ENCODE measurements at places on chromosomes 4 and X.

GRCh38 chr4:17642398-17642783 lies 27.9 kb downstream of the MED28 start:
- DNase-seq: no peak

DNA sequence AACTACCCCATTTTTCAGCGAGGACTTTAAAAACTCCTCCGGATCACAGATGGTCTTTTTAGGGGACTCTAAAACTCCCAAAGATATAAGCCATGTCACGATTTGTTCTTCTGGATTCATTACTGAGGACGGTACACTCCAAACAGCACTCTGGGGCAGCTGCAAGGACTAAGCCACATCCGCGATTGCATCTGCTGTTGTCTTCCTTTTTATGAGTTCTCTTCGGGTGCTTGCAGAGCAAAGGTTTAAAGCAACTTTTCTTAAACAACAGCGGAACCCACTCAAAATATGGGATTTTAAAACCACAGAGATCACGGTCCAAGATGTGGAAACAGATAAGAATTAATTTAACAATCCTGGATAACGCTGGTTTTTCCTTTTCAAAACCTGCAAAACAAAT lies at the start of gene ARHGEF6:
Gene ARHGEF6, minus strand, starts transcription at position 170 of the 400 bp plus-strand sequence. Its CDS starts 50 bp downstream, at position 120.
- no peak for DNase-seq

- no peak for DNase-seq
These were observed 19.6 kb upstream of the SASH3 start for GRCh38 chrX:129760155-129760554.

DNA sequence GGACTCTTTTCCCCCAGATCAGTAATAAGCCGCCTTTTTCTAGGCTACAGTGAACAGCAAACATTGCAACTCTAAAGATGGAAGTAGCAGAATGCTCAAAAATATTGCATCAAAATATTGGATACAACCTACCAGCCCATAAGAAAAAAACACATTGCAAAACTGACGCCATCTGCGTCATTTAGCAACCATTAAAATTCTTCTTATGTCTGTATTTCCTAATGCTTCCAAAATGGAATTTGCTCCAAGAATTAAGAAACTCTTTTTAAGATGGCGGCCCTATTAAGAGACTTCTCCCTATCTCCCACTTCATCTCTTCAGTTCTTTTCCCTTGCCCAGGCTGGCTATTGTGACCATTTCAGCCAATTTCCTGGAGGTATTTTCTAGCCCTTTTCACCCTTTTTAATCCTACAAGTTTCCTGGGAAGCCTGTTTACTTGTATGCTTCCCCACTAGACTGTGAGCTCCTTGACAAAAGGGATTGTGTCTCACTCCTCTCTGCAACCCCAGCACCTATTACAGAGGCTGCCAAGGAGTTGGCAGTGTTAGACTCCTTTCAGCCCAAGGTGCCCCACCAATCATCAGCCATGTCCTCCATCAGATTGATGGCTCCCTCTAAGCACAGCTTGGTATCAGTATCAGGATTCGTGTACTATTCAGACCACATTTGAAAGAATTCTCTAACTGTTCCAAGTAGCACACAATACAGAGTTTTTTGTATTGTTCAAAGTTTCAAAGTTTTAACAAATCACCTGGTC lies 4.4 kb downstream of the GPC3 start:
- DNase-seq: no peak

DNA sequence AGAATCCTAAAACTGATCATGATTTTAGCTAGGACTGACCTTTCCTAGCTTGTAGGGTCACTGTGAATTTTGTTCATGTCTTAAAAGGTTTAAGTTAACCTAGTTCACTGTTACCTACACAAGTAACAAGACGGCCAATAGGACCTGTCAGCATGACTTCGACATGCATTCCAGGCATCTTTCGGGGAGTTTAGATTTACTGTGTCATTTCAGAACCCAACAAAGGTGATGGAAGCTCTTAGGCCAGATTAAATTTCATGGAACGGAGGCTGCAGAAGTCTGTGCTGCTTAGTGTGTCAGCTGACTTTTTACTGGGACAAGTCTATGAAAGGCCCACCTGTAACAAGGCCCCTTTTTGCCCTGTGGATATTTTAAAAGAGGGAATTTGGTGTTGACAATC lies 93.1 kb downstream of the GATB start:
- DNase-seq: no peak

DNA sequence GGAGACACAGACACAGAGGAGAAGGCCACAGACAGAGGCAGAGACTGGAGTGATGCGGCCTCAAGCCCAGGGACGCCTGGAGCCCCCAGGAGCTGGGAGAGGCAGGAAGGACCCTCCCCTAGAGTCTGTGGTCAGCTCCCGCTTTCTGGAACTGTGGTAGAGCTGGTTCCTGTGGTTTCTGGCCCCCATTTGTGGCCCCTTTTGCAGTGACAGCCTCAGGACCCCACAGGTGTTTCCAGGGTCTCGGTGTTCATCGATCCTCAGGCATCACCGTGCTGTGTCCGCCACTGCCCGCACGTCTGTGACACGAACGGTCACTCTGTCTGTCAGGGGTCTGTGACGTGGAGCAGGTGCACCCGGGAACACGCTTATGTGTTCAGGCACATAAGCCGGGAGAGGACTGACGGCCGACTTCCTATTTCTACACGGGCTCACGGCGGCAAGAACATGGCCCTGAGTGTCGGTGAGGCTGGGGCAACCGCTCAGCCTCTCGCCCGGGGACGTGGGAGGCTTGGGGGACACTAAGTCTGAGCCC lies 7.9 kb downstream of the GTPBP6 start:
- DNase-seq: no peak

- DNase-seq: no peak
These were observed 8.5 kb upstream of the ARHGEF38 start for GRCh38 chr4:105543881-105544280.

DNA sequence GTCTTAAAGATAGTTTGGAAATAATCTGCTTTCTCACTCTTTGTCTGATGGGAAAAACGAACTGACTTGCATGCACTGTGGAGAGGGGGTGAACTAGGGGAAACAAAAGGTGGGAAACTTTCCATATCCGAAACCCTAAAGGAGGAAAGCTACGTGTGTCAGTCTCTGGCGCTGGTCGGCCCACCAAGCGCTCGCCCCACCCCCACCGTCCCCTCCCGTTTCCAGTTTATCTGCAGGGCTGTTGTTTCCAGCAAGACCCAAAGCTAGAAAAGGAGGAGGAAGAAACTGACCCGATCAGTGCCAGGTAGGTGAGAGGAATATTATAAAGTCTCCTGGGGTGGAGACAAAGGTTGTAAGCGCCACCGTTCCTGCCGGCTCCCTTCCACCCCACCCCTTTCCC lies 552 bp downstream of the TCEAL9 start:
- DNase-seq: no peak

- DNase-seq: no peak
These were observed 270.9 kb upstream of the LCORL start for GRCh38 chr4:18292411-18292810.

GRCh38 chr4:185920171-185920570 lies 108.2 kb upstream of the SORBS2 start:
- DNase-seq: no peak

DNA sequence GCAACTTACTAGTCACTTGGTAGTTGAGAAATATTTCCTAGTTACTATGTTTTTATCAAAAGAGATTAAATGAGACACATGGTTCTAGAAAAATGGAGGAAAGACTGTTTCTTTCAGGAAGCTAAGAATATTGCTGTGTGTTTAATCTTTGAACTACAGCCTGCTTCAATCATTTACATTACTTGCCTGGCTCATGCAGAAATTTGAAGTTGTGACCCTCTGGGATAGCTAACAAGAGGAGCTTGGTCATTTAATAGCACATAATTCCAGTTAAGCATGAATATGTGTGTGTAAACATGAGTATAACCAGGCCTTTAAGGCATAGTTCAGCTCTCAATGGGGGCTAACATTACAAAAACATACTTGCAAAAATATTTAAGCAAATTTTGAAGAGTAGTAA lies 44.6 kb upstream of the SLC25A4 start:
- no peak for DNase-seq

- no peak for DNase-seq
These were observed 1017.6 kb upstream of the HS3ST1 start for GRCh38 chr4:12446256-12446655.

DNA sequence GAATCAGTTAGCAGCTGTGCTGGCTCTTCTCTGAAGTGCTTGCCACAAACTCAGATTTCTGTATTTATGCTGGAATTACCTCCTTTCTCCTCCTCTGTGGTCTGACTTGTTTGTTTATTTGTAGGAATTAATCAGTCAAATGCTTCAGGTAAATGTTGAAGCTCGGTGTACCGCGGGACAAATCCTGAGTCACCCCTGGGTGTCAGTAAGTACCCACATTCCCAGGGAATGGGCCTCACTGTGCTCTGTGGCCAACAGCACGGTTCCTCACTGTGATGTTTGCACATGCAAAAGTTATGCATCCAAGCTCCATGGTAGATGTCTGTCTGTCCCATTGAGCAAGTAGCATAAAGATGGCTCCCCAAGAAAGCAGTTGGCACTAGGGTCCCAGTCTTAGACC lies 169.9 kb downstream of the DCLK2 start:
- no peak for DNase-seq

DNA sequence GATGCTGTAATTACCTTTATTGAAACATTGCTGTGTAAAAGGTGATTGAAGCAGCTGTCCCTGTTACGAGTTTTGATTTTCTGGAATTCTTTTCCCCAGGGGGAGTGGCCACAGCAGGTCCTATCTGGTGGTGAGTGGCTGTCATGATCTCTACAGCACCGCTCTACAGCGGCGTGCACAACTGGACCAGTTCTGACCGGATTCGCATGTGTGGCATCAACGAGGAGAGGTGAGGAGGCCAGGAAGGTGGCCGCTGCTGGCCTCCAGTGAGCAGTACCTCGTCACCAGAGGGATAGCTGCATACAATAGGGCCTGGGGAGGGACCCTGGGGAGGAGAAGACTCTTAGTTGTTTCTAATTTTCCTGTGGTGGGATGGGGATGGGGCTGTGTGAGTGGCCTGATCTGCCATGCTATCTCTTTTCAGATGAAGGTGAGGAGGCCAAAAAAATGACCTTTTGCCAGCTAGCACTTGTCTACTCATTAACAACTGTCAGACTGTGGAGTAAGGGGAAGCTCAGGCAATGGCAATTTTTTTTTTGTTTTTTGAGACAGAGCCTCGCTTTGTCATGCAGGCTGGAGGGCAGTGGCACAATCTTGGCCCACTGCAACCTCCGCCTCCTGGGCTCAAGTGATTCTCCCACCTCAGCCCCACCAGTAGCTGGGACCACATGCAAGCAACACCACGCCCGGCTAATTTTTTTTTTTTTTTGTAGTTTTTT lies 22.8 kb downstream of the BCORL1 start:
- DNase-seq: no peak

- no peak for DNase-seq
These were observed 127.3 kb upstream of the NKX1-1 start for GRCh38 chr4:1533501-1534064.

GRCh38 chr4:138053641-138054301 lies 188.4 kb downstream of the SLC7A11 start:
- no peak for DNase-seq

GRCh38 chr4:1969928-1970723 lies 38.6 kb downstream of the NELFA start:
- DNase-seq: no peak

DNA sequence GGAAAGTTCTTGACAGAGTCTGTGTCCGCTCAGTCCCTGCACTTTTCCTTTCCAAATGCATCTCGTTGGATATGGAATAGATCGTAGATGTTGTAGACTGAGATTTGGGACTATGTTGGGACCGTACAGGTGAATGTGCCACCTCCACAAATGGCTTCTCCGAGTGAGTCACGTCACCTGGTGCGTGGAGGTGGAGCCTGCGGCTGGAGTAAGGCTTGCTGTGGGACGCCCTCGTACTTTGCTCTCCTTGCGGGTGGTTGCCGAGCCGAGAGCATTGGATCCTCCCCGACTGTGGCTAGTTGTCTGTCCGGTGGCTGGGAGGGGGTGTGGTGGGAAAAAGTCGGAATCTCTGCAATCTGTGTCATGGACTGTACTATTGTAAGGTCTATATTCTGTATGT lies 60.5 kb downstream of the NELFA start:
- no peak for DNase-seq

DNA sequence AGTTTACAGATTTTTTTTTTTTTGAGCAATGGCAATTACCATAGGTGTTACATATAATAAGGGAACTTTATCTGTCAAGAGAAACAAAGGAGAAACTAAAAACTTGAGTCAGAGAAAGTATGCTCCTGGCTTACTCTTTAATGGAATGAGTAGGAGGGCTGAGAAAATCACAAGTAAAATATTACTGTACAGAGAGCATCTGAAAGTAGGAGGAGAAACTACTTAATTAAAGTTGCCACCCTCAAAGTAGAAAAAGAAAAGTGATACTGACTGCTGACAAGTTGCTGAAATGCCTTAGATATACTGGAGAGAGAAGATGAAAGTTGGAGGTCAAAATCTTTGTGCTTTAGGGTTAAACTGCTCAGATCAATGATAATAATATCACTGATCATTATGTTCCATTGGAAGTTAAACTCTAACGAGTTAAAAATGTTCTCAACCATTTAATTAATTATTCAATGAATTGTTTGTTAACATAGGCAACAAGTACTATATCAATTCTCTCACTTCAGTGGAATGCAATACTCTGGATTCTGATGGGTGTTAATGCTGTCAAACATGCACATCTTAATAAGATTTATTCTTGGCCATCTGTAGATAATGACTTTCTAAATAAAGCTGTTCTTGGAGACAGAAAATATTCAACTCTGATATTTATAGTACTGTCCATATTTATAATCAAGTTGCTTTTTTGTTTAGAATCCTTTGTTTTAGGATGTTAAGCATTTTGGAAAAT lies 61.2 kb upstream of the CAMK2D start:
- DNase-seq: no peak

DNA sequence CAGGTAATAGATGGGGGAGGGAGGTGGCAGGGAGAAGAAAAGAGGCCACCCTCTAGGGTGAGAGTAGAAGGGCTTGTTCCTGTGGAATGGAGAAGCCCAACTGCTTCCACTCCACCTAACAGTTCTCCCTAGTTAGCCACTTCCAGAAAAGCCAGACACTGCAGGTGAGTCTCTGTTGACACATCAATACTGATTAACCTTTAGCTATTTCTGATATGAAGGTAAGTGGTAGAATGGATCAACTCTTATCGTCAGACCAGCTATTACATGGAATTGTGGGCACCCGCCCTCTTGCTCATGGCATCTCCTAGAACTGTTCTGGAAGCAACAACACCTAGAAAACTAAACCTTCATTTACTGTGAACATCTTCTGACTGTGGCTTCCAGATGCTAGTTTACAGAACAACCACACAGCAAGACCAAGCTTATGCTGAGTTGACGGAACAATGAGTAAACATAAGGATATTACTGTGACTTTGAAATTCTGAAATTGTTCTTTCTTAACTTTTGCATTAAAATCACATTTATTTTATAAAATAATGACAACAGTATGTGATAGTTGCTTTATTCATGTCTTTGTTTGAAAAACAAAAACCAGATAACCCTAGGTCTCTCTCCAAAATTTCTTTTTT lies 44.7 kb downstream of the ANXA3 start:
- DNase-seq: no peak

- no peak for DNase-seq
These were observed 43.7 kb upstream of the MAPK10 start for GRCh38 chr4:86403575-86403974.

GRCh38 chr4:121166976-121167375 lies 2.9 kb upstream of the TNIP3 start:
- DNase-seq: no peak

GRCh38 chrX:69133921-69134542 lies 31.2 kb downstream of the PJA1 start:
- no peak for DNase-seq

- no peak for DNase-seq
These were observed 193.4 kb downstream of the GRID2 start for GRCh38 chr4:92497141-92497540.
